SK-N-DZ (cell line): ENCODE measurements at places on chromosomes 3 and 15.
A peak's percentile ranks its signal among the peaks of the same experiment; 100 is the strongest.

GRCh38 chr3:50587806-50588758 is 18.8 kb downstream of the HEMK1 start:
- no peak for DNase-seq

DNA sequence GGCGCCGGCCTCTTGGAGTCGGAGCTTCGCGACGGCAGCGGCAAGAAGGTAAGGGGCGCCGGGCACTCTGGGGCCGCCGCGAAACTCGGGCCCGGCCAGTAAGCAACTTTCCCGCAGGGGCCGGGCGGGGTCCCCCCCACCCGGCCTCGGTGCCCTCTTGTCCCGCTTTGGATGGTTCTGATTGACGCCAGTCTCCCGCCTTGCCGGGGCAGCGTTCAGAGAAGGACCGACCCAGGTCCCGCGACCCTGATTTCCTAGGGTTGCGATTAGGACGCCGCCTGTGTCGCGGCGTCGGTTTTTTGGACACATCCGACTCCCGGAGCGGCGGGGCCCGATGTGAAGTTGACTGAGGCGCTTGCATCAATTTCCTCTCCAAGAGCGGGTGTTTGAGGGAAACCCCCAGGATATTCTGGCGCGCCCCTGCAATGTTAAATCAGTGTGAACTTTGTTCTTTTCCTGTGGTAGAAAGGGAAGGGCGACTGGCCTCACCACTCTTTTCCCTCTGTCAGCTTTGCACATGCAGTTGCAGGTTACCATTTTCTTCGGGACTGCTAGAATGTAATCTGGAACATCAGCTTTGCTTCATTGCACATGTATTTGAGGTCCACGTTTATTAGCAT is 755 bp downstream of the PDE8A start:
- no peak for DNase-seq

DNA sequence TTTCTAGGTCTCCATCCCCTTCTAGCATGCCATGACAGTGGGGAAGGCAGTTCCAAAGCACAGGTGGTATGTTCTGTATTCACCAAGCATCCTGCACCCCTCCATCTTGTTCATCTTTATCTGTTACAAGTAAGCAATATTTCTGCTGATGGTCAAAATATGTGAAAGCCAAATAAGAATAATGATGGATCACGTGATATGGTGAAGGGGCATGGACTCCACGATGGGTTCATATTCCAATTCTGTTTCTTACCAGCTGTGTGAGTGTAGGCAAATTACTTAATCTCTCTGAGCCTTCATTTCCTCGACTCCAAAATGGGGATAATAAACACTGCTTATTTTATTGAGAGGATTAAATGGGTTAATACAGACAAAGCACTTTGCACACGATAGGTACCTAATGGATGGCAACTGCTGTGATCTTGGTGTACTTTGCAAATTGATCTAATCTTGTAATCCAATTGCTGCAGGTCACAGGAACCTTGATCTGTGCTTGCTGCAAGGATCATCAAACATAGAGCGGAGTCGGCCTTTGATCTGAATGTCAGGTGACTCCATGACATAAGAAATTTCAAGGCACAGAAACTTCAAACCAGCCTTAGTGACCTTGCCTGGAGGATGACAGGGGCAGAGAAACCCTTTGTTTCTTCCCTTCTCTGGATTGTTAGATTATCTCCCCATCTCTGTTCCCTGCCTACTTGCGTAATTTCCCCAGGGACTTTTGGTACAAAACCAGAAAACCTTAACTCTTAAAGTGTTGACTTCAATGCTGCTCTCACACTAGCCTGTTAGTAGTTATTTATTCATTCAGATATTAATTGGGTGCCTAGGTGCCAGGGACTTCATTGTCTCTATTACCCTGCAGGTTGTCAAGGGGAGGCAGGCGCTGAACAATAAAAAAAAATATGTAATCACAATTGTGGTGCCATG is 25.8 kb downstream of the SIAH2 start:
- DNase-seq, result peak; percentile 66

GRCh38 chr15:78418686-78419085 is 19.3 kb upstream of the IREB2 start:
- DNase-seq, result no peak

DNA sequence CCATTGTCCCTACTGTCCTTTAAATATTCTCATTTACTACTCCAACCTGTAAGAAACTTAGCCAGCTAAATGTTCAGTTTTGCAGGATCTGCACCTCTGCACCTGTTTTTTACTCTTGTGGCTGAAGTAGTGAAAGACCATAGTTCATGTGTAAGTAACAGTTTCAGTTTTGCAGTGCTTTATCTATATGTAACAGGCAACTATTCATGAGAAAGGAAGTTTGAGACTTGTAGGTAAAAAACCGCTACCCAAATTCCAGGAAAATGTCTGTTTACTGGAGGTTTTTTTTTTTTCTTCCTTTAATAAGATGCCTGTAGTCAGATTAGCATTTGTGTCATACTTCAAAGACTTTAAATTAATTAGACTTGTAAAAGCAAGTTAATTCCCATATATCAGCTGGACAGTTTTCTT is 25.4 kb upstream of the MBNL1 start:
- no peak for DNase-seq

GRCh38 chr3:128922804-128923459 is 43.5 kb downstream of the ACAD9 start:
- no peak for DNase-seq

GRCh38 chr3:107068980-107069379 is 308.3 kb upstream of the CCDC54 start:
- DNase-seq, result no peak

GRCh38 chr3:40309925-40310695 is 603 bp downstream of the EIF1B start:
- peak; percentile 22 for DNase-seq

DNA sequence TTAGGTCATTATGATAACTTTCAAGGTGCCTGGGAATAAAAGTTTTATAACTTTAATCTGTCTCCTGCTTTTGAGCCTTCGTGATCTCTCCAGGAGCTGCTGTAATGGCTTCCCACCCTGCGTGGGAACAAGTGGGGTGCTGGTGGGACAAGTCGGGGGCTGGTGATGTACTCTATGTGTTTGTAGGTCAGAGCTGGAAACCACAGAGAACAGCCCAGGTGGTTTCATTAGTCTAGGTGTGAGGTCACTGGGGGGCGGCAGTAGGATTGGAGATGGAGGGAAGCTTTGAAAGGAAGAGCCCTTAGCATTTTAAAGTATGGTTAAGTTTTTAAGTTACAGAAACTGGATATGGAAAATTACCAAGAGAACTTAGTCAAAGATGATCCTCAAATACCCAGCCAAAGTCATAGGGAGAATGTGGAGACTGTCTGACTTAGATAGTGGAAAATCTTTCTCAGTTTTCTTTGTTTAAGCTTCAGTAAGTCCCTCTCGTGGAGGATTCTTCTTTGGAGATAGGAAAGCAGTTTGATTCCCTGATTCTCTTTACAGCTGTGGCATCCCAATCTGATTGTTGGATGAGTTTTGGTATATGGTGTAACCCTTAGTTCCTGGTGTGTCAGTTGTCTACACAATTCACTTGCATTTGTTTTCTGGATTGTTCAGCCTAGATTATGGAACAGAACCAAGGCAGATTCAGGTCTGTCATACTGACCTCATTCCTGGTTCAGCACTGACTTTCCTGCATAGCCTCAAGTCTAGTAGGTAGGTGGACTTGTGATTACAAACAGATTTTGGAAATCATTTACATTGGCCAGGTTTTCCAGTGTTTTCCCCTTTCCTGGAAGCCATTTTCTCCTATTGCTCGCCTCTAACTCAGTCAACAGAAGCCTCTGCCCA is 115.6 kb downstream of the FNDC3B start:
- DNase-seq, result no peak

DNA sequence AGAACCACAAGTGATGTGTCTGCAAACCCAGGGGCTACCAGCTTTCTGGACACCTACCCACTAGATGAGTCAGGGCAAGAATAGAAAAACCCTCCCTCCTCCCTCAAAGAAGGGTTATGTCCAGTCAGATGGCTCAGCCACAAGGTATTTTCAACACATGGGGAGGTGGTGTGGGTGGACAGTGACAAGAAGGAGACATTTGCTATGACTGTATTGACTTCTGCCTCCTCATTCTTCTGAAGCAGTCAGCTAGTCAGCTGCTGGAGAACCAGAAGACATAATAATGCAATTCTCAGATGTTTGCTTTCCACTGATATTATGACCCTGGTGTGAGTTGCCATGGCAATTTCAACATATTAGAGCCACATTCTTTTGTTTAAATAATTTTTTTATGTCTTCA is 66.7 kb upstream of the GOLGA8B start:
- no peak for DNase-seq

GRCh38 chr3:36800533-36801116 is 36.3 kb upstream of the DCLK3 start:
- DNase-seq, result no peak

DNA sequence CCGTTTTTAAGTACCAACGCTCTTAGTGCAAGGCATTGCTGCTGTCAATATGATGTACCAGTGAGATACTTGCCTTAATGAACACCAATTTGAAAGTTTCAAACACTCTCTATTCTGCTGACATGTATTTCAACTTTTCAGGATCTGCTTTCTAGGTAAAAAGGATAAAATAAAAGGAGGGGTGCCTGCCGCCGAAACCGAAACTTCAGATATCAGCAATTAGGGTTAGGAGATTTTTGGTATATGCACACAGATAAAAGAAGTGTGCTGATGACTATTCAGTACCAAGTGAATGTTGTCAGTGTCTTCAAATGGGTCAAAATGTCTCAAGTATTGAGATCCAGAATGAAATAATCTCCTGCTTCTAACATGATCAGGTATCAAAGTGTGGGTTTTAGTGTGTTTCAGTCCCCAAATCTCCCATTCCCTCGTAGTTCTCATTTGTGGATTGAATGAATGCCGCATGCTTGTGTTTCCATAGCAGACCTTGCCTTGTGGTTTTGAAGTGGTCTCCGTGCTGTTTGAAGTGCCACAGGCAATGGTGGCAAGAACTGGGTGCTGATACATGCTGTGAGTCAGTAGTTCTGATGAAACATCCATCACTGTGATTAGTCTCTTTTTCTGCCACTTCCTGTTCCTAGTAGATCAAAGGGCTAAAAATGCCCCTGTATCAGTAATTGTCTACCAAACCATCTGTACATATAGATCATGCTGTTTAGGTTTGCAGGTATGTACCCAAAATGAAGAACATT is 22.5 kb downstream of the CHST14 start:
- no peak for DNase-seq

DNA sequence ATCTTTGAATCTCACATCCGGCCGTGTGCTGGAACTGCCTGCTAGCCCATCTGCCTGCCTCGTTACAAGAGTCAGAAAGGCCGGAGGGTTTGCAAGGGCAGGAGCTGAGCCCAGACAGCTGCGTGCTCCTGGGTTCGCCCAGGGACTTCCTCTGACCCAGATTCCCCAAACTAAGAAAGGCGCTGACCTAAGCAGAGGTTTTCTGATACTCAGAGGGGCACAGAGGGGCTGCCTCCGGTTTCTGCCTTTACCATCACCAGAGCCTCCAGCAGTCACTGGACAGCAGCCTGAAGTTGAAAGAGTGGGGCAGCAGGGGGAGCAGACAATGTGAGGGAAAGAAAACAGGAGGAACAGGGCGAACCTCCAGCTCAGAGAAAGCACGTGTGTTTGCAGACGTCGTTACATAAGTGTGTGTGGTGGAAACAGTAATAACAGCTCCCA is 33.4 kb upstream of the RAD18 start:
- DNase-seq, result no peak

GRCh38 chr15:72857331-72858063 is 73.9 kb upstream of the ADPGK start:
- DNase-seq, result no peak

- DNase-seq, result no peak
These were observed 16.9 kb downstream of the NR2F2 start for GRCh38 chr15:96347181-96348111.

DNA sequence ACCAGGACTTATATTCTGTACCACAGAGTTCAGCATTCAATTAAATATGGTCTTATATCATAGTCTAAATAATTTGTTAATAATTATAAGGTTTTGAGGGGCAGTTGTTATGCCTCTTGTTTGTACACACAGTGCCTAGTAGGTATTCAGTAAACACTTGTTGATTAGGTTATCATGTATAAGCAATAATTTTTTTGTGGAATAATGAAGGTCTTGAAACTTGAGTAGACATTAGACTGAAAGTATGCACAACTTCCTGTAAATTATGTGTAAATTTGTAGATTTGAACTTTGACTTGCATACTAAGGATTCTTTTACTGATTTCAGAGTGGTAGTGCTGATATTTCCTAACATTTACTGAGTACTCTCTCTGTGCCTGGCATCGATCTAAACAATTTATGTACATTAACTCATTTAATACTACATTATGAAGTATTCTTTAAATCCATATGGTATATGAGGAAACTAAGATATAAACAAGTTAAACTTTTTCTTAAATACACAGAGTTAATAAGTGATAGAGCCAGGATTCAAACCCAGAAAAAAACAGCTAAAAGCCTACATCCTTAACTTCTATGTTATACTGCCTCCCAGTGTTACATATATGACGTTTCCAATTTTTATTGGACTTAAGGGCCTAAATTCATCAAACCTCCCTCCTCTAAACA is 65.1 kb downstream of the GLCE start:
- peak; percentile 26 for DNase-seq

GRCh38 chr15:83283138-83283812 is 1.2 kb downstream of the BNC1 start:
- no peak for DNase-seq

DNA sequence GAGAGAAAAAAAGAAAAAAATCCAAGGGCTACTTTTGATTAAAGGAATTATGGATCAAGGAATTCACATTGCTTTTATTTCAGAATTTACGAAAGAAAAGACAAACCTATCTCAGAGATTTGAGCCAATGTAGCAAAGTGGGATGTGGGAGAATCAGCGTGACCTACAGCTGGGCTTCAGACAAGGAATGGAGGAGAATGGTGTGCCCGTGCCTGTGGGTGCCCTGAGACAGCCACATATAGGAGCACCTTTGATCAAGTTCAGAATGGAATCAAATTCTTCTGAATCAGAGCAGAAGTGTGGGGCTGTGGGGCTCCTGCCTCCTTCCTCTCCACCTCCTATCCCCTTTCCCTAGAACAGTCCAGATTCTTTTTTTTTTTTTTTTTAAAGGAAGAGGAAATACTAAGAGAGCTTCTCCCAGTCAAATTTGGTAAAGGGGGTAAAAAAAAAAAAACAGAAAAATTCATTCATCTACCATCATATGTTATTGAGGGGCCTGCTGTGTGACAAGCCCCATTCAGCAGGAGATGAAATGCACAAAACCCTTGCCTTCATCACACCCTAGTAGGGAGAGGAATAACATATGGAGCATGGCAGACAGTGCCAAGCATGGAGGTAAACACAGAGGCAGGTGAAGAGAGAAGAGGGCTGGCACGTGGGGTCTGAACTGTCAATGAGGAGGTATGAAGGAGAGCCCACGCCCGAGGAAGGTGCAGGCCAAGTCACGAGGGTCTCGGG is 25.0 kb upstream of the MUSTN1 start:
- DNase-seq, result no peak

- no peak for DNase-seq
These were observed 79.0 kb downstream of the ASB7 start for GRCh38 chr15:100681335-100681746.

- no peak for DNase-seq
These were observed 29.4 kb downstream of the TP53BP1 start for GRCh38 chr15:43463507-43463906.

- DNase-seq, result no peak
These were observed 3.0 kb downstream of the ZNF589 start for GRCh38 chr3:48243886-48244285.
